Caco-2 (cell line): ENCODE measurements at places on chromosomes 7 and 10. TPM values are rescaled to one million over a fixed set of nuclear protein-coding genes. Genes with fewer than 3 reads are reported as not detected.

Gene ZNF736
- total RNA-seq, result 6.1 and 8.8 TPM in 2 replicates

Gene ZNF248
- total RNA-seq, result 16.7 and 17.6 TPM in 2 replicates

Gene NRCAM
- total RNA-seq, result 85.7 and 96.2 TPM in 2 replicates

Gene LGI1
- 0.48 and 1.1 TPM in 2 replicates for total RNA-seq

Gene NEUROD6
- not detected in 2 replicates for total RNA-seq

Gene HMX3
- not detected in 2 replicates for total RNA-seq

- no peaks in the 10 kb centered on the region for H3K4me1 ChIP-seq
- DNase-seq, result no peak
- H3K27me3 ChIP-seq, result no peaks in the 10 kb centered on the region
- H3K36me3 ChIP-seq, result no peaks in the 10 kb centered on the region
- H3K27ac ChIP-seq, result no peak overlapping the region
- H3K4me3 ChIP-seq, result no peak overlapping the region
Measured at GRCh38 chr7:121288894-121289293, 39.9 kb upstream of the WNT16 start.

- no peak overlapping the region for H3K27ac ChIP-seq
- no peaks in the 10 kb centered on the region for H3K4me1 ChIP-seq
- H3K4me3 ChIP-seq, result no peak overlapping the region
- DNase-seq, result peak; percentile 23
- no peaks in the 10 kb centered on the region for H3K27me3 ChIP-seq
- no peaks in the 10 kb centered on the region for H3K36me3 ChIP-seq
Measured at GRCh38 chr7:2182461-2182860, 50.3 kb downstream of the MAD1L1 start.

GRCh38 chr7:108181073-108181985 is 51.2 kb upstream of the LAMB4 start:
- DNase-seq, result peak; percentile 71
- no peaks in the 10 kb centered on the region for H3K36me3 ChIP-seq
- peaks cover 4% of the 10 kb centered on the region; the same call in 1 of the 2 replicates for H3K4me1 ChIP-seq
- no peak overlapping the region for H3K4me3 ChIP-seq
- H3K27me3 ChIP-seq, result no peaks in the 10 kb centered on the region

- no peaks in the 10 kb centered on the region for H3K27me3 ChIP-seq
- DNase-seq, result no peak
Measured at GRCh38 chr10:11322698-11323097, 288.8 kb downstream of the USP6NL start.

GRCh38 chr10:129253161-129253864 is 213.7 kb upstream of the MGMT start:
- H3K27ac ChIP-seq, result no peak overlapping the region
- no peak for DNase-seq
- H3K4me1 ChIP-seq, result no peaks in the 10 kb centered on the region
- H3K27me3 ChIP-seq, result no peaks in the 10 kb centered on the region

DNA sequence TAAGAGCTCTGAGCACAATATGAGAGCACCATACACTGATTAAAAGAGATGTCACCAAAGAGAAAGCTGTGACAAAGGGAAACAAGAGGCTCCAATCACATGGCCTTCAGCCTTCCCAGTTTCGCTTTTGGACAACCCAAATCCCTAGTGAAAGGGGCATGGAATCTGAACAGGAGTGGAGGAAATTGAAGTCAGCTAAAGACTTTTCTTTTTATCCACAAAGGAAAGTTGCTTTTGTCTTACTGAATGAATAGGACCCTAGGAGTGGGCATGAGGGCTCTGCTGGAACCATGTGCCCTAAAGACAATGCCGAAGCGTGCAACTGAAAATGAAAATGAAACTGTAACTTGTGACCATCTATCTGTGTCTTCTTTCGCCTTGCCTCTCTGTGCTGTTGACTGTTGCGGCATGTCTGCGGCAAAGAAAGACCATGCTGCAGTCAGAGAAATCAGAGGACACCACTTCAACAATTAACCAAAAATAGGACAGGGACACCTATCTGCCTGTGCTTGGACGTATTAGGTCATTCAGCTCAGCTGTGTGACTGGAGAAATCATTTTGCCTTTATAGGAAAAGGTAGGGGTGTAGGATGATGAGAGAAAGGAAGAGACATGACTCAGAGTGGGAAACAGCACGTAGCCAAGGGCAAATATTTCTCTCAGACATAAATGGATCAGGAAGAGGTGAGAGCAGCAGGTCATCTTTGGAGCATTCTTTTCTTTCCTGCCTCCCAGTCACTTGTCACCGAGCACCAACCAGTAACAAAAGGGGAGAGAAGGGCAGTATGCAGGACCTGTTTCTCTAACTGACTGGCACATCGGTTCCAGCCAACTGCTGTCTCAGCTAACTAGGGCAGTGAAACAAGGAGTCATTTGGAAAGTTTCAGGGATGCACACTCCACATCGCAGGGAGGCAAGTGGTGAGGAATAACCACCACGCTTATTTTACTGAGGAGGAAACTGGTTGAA is 12.3 kb downstream of the CAV2 start:
- no peak overlapping the region for H3K27ac ChIP-seq
- no peaks in the 10 kb centered on the region for H3K27me3 ChIP-seq
- peak overlapping the region; percentile 21 for H3K4me3 ChIP-seq
- no peak for DNase-seq
- H3K4me1 ChIP-seq, result peaks cover 7% of the 10 kb centered on the region

DNA sequence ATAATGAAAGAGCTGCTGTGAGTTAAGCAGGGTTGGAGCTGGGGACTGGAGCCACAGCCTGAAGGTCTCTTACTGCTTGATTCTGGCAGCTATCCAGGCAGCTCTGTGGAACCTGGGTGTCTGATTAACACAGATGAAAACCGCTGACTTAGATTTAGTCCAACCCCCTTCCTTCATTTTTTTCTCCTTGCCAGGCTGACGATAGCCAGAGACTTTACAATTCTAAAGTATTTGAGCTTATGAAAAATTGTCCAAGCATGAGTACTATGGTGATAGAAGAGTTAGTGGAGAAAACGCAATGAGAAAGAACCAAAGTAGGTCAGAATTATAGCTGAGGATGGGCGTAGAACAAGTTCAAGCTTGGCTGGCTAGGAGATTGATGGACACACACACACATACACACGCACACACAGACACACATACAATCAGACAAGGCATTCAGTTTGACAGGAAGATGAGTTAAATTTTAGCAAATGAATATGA is 13.5 kb upstream of the GPR85 start:
- H3K4me1 ChIP-seq, result peaks cover 18% of the 10 kb centered on the region
- H3K27ac ChIP-seq, result no peak overlapping the region
- H3K27me3 ChIP-seq, result no peaks in the 10 kb centered on the region
- no peak for DNase-seq
- H3K36me3 ChIP-seq, result no peaks in the 10 kb centered on the region
- H3K4me3 ChIP-seq, result no peak overlapping the region

DNA sequence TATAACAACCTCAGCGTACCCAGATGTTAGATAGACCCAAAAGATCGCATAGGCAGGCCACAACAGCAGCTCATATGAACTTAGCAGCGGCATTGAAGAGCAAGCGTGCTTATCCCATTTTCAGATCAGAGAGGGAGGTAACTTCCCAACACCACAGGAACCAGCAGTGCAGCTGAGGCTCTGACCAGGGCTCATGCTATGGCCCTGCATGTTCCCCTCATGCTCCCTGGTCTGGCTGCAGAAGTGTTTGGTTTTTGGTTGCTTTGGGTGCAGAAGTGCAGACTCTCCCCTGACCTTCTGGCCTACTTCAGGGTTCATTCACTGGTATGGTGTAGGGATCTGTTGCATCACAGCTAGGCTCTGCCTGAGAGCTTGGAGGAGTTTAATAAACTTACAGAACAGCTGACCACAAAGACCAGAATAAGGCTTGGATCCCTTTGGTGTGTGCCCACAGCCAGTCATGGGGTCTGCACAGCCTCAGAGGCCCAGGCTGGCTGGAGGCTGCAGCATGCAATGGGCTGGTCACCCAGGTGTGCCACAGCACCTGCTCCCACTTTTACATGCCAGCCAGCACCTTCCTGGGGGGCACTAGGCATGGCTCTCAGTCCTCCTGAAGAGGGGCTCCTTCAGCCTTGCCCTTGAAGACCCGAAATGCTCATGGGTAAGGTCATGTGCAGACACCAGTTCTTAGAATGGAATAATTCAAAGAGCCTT is 9.1 kb upstream of the CXCL12 start:
- no peak overlapping the region for H3K27ac ChIP-seq
- no peaks in the 10 kb centered on the region for H3K36me3 ChIP-seq

DNA sequence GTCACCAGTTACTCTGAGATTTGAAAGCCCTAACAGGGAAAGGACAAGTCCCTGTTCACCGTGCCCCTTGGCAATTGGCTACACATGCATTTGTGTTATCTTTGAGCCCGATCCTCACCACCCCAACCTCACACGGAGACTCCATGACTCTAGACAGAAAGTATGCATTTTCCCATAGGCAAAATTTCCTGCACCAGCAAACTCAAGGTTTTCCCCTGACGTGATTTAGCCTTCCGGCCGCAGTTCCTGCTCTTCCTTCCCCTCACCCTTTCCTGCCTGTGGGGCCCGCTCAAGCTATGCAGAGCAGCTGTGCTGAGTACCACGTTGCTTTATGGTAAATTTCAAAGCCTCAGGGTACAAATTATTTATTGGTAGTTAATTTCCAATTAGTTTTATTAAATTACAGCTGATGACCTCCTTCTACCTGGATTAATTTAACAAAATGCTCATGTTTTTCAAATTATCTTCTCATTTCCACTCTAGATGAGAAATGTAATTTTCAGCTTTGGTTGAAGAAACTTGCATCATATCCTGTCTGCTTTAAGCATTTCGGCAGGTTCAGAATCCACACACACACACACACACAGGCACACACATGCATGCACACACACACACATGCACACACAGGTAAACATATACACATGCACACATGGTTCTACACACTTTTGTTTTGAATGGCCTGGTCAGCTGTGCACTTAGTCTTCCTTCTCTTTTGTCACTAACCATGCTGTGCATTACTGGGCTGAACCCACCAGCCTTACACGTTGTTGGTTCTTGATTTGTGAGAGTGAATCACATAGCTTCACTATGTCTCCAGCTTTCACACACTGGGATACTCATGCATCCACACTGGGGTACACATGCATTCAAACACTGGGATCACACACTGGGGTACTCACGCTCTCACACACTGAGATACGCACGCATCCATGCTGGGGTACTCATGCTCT is 283.1 kb upstream of the PITRM1 start:
- H3K4me3 ChIP-seq, result no peak overlapping the region
- DNase-seq, result no peak
- H3K27me3 ChIP-seq, result no peaks in the 10 kb centered on the region
- peaks cover 9% of the 10 kb centered on the region; the same call in 1 of the 2 replicates for H3K4me1 ChIP-seq
- H3K36me3 ChIP-seq, result no peaks in the 10 kb centered on the region
- no peak overlapping the region for H3K27ac ChIP-seq

DNA sequence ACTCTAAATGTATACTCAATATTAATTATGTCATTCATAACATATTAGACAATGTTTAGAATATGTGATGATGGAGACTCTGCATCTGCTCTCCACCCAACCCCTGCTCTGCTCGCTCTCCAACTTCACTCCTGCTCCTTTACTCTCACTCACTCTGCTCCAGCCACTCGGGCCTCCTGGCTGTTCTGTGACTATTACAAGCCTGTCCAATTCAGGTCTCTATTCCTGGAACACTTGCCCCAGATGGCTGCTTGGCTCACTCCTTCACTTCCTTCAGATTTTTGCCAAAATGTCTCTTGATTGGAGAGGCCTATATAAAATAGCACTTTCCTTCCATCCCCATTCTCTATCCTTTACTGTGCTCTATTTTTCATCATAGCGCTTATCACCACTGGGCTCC is 84.8 kb downstream of the HBP1 start:
- no peaks in the 10 kb centered on the region for H3K36me3 ChIP-seq
- no peaks in the 10 kb centered on the region for H3K27me3 ChIP-seq
- H3K27ac ChIP-seq, result no peak overlapping the region
- no peaks in the 10 kb centered on the region; the same call in 1 of the 2 replicates for H3K4me1 ChIP-seq
- no peak overlapping the region for H3K4me3 ChIP-seq
- no peak for DNase-seq

DNA sequence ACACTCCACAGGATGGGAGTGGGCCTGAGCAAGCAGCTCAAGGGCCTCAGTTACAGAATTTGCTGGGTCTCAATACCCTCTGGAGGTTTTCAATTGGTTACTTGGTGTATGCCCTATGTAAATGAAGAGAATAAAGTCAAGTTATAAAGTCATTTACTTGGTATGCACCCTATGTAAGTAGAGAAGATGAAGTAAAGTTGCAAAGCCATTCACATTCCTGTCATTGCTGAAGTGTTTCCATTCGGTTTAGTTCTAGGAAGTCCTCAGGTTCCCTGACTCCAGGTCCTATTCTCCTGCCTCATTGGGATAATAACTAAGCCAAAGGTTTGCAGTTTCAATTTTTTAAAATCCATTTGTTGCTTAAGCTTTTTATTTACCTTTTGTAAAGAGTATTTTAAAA is 272.6 kb upstream of the NPSR1 start:
- H3K4me1 ChIP-seq, result no peaks in the 10 kb centered on the region
- DNase-seq, result no peak
- no peaks in the 10 kb centered on the region for H3K36me3 ChIP-seq
- no peak overlapping the region for H3K27ac ChIP-seq
- H3K4me3 ChIP-seq, result no peak overlapping the region
- no peaks in the 10 kb centered on the region for H3K27me3 ChIP-seq

DNA sequence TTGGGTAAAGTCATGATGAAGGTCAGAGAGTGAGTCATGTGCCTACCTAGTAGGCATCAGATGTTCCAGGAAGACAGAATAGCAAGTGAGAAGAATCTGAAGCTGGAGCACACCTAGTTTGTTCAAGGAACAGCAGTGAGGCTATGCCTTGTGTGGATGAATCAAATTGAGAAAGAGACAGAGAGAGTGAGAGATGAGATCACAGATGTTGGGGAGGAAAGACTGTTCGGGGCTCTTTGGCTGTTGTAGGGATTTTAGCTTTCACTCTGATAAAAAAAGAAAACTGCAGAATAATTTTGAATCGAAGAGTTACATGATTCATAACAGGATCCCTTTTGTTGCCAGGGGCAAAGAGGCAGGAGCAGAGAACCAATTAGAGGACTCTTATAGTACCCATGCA is 6.3 kb downstream of the LIPF start:
- H3K4me1 ChIP-seq, result no peaks in the 10 kb centered on the region
- H3K27ac ChIP-seq, result no peak overlapping the region
- no peaks in the 10 kb centered on the region for H3K36me3 ChIP-seq
- H3K4me3 ChIP-seq, result no peak overlapping the region
